EH (cell line): ENCODE measurements at places on chromosomes 1 and 21.

GRCh38 chr1:160548183-160548582, 25.1 kb upstream of the SLAMF6 start:
- DNase-seq = no peak

DNA sequence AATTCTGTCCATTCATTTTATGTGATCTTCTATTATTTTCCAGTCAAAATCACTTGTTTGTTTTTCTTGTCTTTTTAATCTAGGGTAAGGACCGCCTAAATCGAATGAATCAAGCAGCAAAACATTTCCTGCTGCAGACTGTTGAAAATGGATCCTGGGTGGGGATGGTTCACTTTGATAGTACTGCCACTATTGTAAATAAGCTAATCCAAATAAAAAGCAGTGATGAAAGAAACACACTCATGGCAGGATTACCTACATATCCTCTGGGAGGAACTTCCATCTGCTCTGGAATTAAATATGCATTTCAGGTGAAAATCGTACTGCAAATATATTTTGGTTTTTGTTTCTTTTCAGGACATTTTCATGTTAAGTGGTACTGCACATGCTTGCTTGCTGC, 20.5 kb downstream of the CLCA4 start:
- no peak for DNase-seq

GRCh38 chr1:225448146-225448805, 20.4 kb upstream of the LBR start:
- no peak for DNase-seq

GRCh38 chr1:10429868-10430215, 391 bp upstream of the CENPS start:
- DNase-seq = peak; percentile 4

DNA sequence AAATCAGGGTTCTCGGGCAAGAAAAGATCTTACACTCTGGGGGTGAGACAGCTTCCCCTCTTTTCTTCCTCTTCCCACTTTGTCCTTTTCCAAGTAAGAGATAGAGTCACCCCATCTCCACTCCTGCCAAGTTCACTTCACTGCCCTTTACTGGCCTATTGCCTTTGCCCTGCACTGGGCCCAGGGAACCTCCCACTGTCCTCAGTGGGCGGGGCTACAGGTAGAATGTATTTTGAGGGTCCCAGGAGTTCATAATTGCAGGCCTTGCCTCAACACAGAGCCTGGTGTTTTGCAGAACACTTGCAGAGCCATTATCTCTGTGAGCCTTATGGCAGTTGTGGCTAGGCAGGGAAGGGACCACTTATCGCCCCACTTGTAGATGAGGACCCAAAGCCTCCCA, 3.3 kb downstream of the AMPD2 start:
- no peak for DNase-seq

- peak; percentile 56 for DNase-seq
Observed at GRCh38 chr1:41936107-41936506, 17.4 kb upstream of the HIVEP3 start.

- DNase-seq = no peak
Observed at GRCh38 chr1:232302376-232303221, 327.3 kb downstream of the SIPA1L2 start.

DNA sequence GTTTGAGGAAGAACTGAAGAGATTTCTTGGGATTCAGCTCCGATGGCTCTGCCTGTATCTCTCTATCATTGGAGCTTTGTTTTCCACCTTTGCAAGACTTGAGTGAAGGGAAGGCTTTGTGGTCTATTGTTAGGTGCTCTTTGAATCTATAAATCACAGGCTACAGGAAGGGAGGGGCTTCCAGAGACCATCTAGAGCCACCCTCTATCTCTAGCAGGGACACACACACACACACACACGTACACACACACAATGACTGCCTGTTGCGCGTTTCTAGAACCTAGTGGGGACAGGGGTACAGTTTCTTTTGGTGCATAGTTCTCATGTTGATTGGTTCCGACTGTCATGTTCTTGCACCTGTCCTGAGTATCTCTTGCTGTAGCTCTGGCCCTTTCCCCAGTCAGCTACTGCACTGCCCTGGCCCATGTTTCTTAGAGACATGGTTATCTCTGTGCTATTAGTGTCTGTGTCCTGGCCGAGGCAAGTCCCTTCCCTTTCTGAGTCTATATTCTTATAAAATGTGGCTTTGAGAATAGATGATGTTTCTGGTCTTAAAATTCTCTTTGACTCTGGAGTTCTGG, 60.7 kb downstream of the MAN1C1 start:
- no peak for DNase-seq

- DNase-seq = no peak
Observed at GRCh38 chr1:85427849-85428248, 37.1 kb downstream of the DDAH1 start.

DNA sequence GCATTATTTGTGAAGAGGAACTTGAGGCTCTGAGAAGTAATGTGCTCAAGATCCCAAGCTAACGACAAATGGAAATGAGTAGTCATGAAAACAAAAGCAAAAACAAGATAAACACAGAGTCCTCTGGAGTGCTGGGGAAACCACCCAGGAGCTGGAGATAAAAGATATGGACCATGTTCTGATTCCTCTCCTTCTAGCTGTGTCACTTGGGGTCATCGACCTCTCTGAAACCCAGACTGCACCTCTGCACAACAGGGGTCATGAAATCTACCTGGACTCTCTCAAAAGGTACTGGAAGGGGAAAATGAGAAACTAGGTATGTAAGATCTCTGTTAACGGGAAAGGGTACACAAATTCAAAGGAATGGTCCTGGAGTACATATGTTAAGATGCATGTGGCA, 6.5 kb downstream of the PGLYRP4 start:
- no peak for DNase-seq

- peak; percentile 11 for DNase-seq
Observed at GRCh38 chr1:221308534-221309511, 429.6 kb downstream of the HLX start.

GRCh38 chr1:92485381-92486250, 1.1 kb downstream of the GFI1 start:
- no peak for DNase-seq

DNA sequence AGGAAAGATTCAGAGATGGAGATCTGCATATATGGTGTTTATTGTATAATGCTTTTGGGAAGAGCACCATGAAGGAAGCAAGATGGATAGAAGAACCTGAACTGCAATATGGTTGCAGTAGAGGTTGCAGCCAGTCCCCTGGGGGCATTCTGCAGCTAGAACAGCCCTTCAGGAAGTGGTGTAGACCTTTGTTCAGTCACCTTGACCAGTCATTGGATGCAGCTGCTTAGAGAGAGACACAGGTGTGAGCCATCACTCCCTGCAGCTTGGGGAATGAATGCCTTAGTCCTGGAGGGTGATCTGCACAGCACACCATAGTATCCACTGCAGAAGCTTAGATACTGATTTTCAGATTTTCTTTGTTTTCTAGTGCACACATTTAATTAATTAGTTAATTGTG, 42.3 kb downstream of the NEK7 start:
- DNase-seq = no peak

DNA sequence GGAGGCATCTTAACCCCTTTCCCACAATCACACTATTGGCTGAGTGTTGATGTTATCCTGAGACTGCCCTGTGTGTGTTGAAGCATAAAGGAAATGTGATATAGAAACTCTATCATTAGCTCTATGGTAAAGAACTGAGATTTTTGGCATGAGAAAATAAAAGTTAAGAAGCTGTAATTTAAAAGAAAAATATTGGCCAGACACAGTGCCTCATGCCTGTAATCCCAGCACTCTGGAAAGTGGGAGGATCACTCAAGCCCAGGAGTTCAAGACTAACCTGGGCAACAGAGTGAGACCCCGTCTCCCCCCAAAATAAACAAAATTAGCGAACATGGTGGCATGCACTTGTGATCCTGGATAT, 14.2 kb upstream of the RIPK4 start:
- DNase-seq = no peak

GRCh38 chr1:179366093-179366800, 476 bp downstream of the AXDND1 start:
- no peak for DNase-seq

DNA sequence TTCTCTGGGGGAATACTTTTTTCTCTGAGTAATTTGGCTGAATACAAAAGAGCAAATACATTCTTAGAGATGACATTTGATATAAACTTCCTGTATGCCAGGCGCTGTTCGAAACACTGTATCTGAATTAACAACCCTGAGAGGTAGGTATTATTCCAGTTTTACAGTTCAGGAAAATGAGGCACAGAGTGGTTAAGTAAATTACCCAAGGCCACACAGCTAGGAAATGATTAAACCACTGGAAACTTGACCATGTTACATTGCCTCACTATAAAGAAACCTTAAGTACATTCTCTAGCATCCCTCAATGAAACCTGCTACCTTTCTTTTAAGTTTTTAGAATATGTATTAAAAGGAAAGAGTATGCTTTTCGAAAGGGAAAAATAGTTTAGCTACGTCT, 54.6 kb downstream of the SMYD2 start:
- no peak for DNase-seq

- no peak for DNase-seq
Observed at GRCh38 chr21:45420061-45421041, 15.4 kb downstream of the COL18A1 start.

DNA sequence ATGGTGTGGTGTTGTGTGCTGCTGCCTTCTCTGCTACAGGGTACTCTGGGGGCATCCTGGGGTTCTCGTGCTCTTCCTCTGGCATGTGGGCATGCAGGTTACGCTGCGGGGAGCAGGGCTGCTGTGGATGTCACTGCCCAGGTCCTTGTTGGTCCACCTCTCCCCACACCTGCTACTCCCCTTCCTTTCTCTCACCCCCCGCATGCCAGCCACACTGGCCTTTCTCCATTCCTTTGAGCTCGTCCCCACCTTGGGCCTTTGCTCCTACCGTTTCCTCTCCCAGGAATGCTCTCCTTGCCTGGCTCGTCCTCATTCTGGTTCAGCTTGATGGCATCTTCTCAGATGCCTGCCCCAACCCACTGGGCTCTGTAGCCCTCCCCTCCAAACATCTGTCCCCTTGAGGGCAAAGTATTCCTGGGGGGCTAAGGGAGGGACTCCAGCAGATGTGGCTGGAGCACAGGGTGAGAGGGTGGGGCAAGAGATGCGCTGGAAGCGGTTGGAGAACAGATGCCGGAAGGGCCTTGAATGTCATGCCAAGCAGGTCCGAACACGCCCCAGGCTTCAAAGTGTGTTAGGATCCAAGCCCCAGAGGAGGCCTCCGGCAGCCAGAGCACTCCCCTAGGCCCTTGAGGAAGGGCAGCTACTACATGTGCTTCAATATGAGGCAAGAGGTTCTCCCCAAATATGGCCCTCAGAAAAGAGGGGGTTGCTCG, 23.4 kb downstream of the DMRTB1 start:
- DNase-seq = no peak

- DNase-seq = peak; percentile 91
Observed at GRCh38 chr1:111082421-111083203, 57.3 kb downstream of the DRAM2 start.

DNA sequence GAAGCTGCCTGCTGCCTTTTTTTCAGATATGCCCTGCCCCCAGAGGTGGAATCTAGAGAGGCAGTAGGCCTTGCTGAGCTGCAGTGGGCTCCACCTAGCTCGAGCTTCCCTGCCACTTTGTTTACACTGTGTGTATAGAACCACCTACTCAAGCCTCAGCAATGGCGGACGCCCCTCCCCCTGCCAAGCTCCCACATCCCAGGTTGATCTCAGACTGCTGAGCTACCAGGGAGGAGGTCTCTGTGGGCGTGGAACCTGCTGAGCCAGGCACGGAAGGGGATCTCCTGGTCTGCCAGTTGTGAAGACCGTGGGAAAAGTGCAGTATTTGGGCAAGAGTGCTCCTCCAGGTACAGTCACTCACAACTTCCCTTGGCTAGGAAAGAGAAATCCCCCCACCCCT, 65.1 kb downstream of the MSH4 start:
- no peak for DNase-seq

DNA sequence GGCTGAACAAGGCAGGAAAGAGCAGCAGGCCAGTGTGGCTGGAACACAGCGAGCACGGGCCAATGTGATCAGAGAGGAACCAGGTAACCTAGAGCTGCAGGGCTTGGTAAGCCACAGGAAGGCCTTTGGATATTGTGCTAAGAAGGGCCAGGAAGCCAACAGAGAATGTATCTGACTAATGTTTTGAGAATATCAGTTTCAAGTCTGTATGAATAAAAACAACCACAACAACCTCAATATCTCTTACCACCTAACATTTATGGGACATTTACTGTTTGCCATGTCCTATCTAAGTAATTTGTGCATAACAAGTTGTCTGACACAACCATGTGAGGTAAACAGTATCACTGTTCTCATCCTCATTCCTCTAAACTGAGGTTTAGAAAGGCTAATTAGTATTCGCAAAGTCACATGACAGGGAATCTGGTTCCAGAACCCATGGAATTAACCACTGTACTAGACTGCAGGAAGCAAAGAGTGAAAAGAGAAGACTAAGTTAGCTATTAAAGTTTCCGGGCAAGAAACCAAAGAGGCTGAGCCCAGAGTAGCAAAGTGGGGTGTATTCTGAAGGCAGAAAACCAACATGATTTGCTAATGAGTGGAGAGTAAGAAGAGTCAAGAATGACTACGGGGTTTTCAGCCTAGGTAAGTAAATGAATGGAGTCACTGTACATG, 38.9 kb downstream of the SPRTN start:
- DNase-seq = peak; percentile 27
